Tongue (tissue), 3 donors: ENCODE measurements at places on chromosomes 5 and 9. TPM values are rescaled to one million over a fixed set of nuclear protein-coding genes. Genes with fewer than 3 reads are reported as not detected.

FAM221B gene
- not detected for total RNA-seq

RETREG1 gene
- total RNA-seq = 160 TPM

ST8SIA4 gene
- total RNA-seq = 15.0 TPM

ALDH7A1 gene
- total RNA-seq = 45.2 TPM

PKD2L2 gene
- total RNA-seq = 1.9 TPM

GARIN3 gene
- total RNA-seq = not detected

FOXD4L3 gene
- total RNA-seq = not detected

FTMT gene
- not detected for total RNA-seq

HACD4 gene
- total RNA-seq = 5.8 TPM

PRRX2 gene
- total RNA-seq = 6.9 TPM

WWC1 gene
- total RNA-seq = 15.5 TPM

ENC1 gene
- total RNA-seq = 54.6 TPM

ANXA2R gene
- 2.7 TPM for total RNA-seq

SCGB3A1 gene
- total RNA-seq = 16.5 TPM

RAB3C gene
- 0.21 TPM for total RNA-seq

ZFP2 gene
- 2.9 TPM for total RNA-seq

CER1 gene
- total RNA-seq = not detected

NSMF gene
- 10.7 TPM for total RNA-seq

BHMT2 gene
- total RNA-seq = 5.1 TPM

C9 gene
- not detected for total RNA-seq

C9orf153 gene
- not detected for total RNA-seq

IL9 gene
- not detected for total RNA-seq

AHRR gene
- total RNA-seq = 8.2 TPM

TPM2 gene
- 3,889 TPM for total RNA-seq

PLAC8L1 gene
- total RNA-seq = not detected
